ENCODE measurements at places on chromosomes 1 and 21. TPM values are rescaled to one million over a fixed set of nuclear protein-coding genes. Genes with fewer than 3 reads are reported as not detected.

OSCP1 gene
- total RNA-seq = 10.4 TPM

PAPPA2 gene
- total RNA-seq = 2.8 TPM

FCER1G gene
- 12.4 TPM for total RNA-seq

KIF2C gene
- 10.1 TPM for total RNA-seq

TFF3 gene
- total RNA-seq = 5.1 TPM

HMGCS2 gene
- 0.89 TPM for total RNA-seq

LCE1B gene
- total RNA-seq = 1.9 TPM
